ENCODE measurements at places on chromosomes 6 and 20.

DNA sequence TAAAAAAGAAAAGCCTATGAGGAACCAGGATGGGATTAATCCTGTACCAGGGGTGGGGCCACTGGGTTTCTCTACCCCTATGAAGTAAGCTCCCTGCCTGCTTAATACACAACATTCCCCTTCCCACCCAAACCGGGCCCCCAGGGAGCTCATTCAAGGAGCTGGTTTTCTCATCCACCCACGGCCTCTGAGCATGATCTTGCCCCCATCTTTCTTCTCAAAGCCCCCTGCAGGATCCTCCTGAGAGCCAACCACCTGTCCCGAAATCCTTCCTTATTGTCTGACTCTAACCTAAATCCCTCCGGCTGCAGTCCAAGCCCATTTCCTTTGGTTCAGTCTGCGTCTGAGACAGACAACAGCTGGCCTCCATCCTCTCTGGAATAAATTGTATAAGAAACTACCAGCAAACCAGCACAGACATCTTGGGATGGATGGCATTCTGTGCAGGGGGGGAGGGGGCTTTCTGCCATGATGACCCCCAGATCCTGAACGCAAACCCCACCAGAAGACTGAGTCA is 21.0 kb downstream of the KCNK5 start:
- DNase-seq: no peak

GRCh38 chr6:5028921-5029320 is 25.1 kb upstream of the RPP40 start:
- no peak for DNase-seq

DNA sequence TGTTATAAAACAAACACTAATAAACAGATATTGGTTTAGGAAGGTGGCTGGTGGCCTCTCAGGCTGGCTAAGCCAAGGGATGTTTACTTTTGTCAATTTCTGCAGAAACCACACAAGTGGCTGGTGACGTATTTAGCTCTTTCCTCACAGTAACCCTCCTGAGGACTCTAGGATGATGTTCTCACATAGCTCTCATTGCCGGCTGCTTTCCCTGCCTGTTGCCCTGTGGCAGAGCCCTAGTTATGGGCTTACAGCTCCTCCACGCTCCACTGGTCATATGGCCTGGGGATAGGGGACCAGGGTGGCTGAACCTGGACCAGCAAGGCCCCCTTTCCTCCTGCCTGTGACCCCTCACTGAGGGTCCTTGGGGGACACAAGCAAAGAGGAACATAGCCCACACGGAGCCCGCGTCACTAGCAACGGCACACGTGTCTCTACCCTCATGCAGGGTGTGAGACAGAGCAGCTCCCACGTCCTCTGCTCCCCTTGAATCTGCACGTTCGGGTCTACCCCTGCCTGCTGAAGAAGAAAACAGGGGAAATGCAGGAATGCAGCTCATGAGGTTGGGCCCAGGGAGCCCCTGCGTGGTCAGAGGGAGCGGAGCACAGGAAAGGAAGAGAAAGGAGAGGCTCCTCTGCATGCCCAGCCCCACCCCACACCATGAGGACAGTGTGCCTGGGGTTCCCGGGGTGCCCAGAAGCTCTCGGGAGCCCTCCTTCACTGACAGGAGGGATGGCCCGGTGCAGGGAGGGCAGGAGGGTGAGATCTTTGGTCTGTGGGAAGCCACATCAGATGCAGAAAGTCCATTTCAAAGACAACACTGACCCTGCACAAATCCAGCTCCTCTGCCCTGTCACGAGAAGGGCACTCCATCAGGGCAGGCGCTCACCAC is 13.9 kb downstream of the RAMACL start:
- DNase-seq: no peak

GRCh38 chr6:11514672-11515071 is 22.9 kb upstream of the TMEM170B start:
- no peak for DNase-seq

DNA sequence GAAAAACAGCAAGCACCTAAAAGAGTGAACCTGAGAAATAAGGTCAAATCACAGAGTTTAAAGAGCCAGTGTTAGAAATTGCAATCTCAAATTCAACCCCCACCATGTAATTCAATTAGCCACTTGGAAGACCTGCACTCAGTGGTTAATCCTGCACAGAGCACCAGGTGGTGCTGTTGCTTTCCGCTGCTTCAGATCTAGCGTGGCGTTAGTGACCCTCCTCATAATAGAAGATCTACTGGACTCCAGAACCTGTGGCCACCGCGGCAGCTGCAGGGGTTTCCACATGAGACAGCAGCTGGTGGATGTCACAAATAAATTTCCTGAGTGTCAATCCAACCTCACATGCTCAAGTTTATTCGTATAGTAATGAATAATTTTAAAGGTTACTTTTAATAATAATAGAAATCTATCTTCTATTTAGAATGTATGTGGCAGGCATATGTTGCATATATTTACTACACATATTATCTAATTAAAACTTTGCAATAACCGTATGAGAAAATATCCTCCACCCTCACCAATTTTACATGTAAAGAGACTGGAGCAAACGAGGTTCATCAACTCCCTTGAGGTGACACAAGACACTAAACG is 84.4 kb downstream of the SYNE1 start:
- peak; percentile 4 for DNase-seq

- no peak for DNase-seq
Measured at GRCh38 chr20:20827992-20828597, 115.7 kb upstream of the RALGAPA2 start.

DNA sequence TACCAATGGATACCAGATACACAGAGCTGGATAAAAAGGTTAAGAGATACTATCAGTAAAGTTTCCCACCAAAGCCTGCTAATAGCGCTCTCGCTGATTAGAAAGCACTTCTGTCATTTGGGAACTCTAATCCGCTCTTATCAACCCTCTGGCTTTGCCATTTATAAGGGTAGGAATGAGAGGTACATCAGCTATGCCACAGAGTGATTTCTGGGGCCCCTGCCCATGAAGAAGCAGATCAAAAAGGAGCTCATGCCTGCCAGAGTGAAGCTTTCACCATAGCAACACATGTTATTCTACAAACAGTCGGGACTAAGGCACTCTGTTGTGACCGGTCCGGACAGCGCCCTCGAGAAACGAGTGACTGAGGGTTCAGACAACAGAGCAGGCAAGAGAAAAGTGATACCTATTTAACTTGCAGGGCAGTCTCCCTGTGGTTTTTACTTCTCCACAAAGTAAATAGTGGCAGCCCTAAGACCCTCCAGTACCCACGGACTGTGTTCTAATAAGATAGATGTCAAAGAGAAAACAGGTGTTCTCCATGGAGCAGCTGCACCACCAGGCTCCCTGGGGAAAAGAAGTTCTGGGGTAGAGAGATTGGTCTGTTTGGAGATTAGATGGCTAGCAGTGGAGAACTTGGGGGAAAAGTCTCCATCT is 5.6 kb downstream of the TRAM2 start:
- DNase-seq: no peak

DNA sequence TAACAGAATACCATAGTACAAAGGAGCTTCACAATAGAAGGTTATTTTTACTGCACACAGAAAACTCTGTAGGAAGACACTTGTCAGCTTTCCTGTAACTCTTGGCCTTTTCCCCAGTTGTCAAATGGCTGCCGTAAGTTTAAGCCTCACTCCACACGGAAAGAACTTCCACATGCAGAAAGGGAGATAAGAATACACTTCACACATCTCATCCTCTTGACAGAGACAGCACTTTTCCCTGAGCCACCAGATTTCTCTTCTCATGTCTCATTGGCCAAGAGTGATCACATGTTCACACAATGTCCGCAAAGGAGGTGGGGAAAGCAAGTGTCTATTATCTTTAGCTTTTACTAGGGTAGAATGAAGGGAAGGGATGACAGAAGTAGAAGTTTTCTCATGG is 540.7 kb downstream of the HAO1 start:
- DNase-seq: no peak

GRCh38 chr20:51648571-51648947 is 106.0 kb upstream of the NFATC2 start:
- DNase-seq: no peak

DNA sequence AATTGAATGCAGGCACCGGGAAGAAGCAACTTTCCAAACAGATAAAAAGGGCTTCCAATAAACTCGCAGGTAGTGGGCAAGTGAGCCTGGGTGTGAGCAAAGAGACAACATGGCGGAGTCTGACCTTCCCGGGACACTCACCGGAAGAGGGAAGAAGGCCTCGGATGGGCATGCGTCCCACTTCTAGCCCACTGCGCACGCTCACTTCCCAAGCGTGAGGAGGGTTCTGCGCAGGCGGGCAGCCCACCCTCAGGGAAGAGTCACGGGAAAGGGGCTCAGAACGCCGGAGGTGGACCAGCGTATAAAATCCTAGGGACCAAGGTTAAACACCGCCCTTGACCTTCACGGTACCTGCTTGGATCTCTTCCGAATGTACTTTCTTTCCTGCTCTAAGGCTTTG is 95.5 kb upstream of the AFDN start:
- DNase-seq: no peak

GRCh38 chr6:168370310-168370991 is 50.9 kb upstream of the DACT2 start:
- DNase-seq: no peak
